MV-4-11 (cell line): ENCODE measurements at places on chromosomes 13 and 19.

- peak; percentile 25 for DNase-seq
Measured at GRCh38 chr13:27524981-27525975, 74.9 kb upstream of the MTIF3 start.

GRCh38 chr13:36001561-36001960, 129.6 kb downstream of the DCLK1 start:
- DNase-seq: no peak

DNA sequence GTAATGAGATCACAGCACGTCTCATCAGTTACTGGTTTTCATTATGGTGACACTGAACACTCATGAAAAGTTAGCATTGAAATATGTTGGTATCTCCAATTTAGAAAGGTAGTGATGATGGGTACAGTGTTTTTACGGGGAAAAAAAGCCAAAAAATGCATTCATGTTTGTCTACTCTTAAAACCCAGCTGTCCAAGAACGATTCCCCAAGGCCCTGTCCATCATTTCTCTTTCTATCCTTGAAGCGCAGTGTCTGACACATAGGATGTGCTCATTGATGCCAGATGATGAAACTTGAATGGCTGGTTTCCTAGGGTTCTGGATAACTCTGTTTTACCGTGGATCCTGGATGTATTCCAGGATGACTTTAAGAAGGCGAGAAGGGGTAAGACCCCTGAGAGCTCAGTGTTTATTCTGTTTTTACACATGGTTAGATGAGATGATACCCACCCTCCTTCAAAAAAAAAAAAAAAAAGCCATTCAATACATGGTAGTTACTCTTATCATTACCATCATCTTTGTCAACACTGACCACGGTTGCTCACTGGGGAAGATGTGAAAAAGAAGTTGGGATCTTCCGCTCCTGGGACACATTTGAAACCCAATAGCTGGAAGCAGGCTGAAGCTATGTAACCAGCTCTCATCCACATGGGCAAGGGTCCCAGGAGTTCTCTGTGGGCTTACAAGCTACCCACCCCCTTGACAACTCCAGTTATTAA, 22.5 kb downstream of the SERP2 start:
- no peak for DNase-seq

DNA sequence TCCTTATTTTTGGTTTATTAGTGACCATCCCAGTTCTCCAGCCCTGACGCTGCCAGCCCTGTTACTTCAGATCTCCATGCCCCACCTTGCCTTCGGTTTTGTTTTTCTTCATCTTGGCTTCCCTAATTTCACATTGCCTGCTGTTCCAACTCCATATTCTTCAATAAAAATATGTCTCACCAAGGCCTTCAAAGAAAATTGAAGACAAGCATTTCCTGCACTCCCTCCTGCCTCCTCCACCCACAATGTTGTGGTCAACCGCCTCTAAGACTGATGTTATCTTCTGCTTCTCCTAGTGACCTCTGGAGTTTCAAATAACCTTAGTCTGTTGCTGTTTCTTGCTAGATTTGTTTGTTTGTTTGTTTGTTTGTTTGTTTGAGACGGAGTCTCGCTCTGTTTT, 14.6 kb downstream of the PLD3 start:
- DNase-seq: peak; percentile 91

GRCh38 chr13:74288361-74288911, 154.2 kb upstream of the KLF12 start:
- DNase-seq: no peak

DNA sequence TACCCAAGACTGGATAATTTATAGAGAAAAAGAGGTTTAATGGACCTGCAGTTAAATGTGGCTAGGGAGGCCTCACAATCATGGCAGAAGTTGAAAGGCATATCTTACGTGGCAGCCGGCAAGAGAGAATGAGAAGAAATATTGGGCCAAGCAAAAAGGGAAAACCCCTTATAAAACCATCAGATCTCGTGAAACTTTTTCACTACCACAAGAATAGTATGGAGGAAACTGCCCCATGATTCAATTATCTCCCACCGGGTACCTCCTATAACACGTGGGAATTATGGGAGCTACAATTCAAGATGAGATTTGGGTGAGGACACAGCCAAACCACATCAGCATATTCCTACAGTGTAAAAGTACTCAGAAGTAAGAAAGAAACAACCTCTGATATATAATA, 4.7 kb upstream of the KBTBD7 start:
- DNase-seq: no peak

DNA sequence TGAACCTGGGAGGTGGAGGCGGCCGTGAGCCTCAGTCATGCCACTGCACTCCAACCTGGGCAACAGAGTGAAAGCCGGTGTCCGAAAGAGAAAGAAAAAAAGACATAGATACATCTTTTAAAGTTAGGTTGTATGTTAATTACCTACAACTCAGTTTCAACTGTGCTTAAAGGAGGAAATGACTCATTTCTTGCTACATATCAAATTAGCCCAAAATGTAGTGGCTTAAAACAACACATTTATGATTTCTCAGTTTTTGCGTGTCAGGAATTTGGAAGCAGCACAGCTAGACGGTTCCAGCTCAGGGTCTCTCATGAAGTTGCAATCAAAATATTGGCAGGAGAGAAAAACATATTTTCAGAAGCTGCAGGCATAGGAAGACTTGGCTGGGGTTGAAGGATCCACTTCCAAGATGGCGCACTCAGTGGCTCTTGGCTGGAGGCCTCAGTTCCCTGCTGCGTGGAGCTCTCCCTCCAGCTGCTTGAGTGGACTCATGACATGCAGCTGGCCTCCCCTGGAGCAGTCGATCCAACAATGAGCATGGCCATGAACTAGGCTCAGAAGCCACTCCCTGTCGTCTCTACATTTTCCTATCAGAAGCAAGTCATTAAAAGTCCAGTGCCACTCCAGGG, 7.1 kb downstream of the LDLR start:
- peak; percentile 79 for DNase-seq

GRCh38 chr13:27985600-27985999, 2.9 kb downstream of the URAD start:
- DNase-seq: no peak

DNA sequence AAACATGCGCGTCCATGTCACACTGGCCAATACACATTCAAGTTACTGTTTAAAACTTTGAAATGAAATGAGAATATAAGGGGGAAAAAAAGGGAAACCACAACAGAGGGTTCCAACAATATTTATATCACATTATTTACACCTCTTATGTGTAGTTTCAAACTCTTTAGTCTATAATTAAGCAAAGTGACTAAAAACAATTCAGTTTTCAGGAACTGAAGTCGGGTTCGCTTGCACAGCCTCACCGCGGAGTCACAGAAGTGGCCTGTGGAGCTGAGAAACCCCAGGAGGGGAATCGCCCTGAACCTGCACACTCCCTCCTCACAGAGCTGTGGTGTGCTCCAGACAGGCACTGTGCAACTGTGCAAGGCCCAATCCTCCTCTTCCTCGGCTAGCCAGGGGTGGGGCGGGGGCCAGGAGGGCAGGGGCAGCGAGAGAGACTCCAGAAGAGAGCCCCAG, 75.9 kb downstream of the STK24 start:
- peak; percentile 34 for DNase-seq

GRCh38 chr13:55000844-55001243, 1972.2 kb downstream of the OLFM4 start:
- DNase-seq: no peak

- no peak for DNase-seq
Measured at GRCh38 chr19:13149628-13150186, 468 bp downstream of the STX10 start.

DNA sequence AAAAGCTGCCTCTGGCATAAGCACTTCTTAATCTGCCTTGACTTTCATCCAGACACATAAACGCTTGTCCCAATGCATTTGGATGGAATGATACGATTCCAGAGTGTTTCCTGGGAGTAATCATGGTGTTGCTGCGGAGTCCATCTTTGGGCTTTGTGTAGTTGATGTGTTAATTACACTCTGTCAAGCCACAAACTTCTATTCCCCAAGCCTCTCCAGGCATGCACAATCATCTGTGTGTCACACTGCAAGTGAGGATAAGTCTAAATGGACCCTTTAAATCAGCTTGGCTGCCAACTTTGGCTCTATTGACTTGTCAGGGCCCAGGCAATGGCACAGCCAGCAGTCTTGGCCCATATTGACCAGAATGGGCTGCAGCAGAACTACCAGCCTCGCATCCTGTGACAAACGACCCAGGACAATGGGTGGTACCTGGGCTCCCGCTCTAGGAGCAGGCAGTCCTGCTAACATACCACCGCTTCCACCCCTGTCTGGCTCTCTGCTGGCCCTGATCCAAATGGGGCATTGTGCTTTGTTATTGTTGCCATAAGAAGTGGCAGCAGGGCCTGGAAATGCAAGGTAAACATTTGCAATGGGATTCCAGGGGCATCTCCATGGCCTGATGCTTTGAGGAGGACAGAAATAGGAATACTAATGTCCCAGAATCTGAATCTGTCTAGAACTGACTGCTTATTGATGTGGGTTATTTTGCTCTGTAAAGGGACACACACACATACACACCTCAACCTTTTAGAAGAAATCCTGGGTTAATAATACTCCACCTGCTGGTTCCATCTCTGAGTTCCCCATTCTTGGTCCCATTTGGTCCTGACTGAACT, 127.2 kb downstream of the DNAJC15 start:
- DNase-seq: no peak

GRCh38 chr13:93620181-93620765, 393.7 kb downstream of the GPC6 start:
- no peak for DNase-seq

GRCh38 chr19:5933391-5934068, 19.5 kb downstream of the CAPS start:
- DNase-seq: no peak

DNA sequence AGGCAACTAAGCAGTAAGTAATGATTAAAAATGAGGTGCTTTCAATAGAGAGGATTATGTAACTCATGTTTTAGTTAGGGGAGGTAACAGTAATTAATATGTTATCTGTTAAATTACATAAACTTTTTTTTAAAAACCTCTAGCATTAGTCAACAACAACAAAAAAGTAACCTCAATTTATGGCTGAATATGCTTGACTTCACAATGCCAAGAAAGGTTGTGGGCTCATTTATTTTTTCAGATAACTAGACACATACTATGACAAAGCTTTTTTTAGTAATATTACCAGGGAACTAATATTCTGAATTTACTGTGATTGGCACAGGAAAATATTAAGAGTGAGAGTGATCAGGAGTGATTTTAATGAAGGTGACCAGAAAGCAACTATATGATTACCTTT, 54.9 kb downstream of the KCNRG start:
- DNase-seq: no peak

GRCh38 chr13:49540552-49540951, 44.8 kb downstream of the PHF11 start:
- peak; percentile 34 for DNase-seq

DNA sequence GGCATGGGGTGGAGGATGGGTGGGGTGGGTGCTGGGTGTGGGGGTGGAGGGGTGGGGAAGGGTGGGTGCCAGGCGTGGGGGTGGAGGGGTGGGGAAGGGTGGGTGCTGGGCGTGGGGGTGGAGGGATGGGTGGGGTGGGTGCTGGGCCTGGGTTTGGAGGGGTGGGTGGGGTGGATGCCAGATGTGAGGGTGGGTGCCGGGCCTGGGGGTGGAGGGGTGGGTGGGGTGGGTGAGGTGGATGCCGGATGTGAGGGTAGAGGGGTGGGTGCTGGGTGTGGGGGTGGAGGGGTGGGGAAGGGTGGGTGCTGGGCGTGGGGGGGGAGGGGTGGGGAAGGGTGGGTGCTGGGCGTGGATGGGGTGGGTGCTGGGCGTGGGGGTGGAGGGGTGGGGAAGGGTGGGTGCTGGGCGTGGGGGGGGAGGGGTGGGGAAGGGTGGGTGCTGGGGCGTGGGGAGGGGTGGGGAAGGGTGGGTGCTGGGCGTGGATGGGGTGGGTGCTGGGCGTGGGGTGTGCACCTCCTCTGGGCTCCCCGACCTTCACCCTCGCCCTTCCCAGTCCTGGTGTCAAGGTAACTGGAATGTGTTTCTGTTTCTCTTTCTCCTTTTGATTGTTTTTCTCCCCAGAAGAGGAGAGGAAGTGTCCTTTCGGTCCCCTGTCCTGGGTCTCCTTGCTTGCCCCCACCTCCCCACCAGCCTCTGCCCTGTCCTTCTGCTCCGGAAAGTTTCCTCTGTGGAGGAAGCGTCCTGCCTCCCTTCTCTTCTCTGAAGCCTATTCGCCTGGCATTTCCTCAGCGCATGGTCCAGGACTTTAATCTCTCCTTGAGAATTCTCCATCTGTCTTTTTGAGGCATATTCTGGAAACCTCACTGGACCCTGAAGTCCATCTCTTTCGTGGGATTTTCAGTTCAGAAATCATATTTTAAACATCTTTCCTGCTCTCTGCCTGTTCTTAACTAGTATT, 22.9 kb upstream of the CFAP97D2 start:
- peak; percentile 3 for DNase-seq

DNA sequence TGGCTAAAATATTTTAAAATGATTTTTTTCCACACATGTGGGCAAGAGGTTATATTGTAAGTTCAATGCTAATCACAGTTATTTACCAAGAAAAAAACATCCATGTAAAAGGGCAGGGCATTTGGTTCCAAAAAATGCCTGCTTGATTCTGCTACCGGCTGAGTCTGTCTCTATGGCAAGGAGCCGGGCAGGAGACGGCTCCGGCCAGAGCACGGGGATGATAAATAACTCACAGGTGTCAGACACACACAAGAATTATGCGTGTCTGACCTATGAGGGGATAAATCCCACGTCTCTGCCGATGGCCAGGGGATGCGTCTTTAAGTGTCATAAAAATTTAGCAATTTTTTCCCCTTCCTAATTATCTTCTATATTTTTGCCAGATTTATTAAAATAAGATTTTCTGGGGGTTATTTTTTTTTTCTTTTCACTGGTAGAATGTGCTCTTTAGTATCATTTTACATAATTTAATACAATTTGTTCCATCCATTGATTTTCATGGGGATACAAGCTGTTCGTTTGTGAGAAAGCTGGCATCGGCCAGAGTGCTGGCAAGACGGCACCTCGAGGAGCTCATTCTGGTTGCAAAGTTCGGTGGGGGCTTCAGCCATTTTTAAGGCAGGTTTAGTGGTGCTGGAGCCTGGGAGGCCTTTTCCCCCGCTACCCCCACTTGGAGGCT, 253.9 kb downstream of the ZNF536 start:
- DNase-seq: no peak

GRCh38 chr13:109204252-109204651, 574.8 kb downstream of the MYO16 start:
- no peak for DNase-seq

- no peak for DNase-seq
Measured at GRCh38 chr13:75870397-75870903, 234.3 kb downstream of the LMO7 start.

GRCh38 chr19:42352301-42353259, 27.1 kb downstream of the MEGF8 start:
- DNase-seq: peak; percentile 23

DNA sequence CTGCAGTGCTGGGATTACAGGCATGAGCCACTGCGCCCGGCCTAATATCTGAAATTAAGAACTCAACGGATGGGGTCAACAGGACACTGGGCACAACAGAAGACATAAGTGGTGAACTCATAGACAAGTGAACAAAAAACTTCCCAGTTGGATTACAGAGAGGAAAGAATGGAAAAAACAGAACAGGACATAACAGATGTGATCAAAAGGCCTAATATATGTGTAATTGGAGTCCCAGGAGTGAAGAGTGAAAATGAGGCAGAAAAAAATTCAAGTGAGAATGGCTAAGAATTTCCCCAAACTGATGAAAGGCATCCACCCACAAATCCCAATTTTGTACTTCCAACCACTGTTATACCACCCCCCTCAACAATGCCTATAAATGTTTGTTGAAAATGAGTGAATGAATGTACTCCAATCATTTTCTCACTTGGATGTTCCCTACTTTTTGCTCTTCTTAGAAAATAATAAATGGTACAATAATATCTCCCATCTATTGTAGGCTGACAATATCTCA, 18.3 kb upstream of the ANGPTL8 start:
- no peak for DNase-seq
